ENCODE measurements at places on chromosomes 6 and 20.

GRCh38 chr6:29875257-29875656 lies 47.6 kb downstream of the HLA-G start:
- DNase-seq: no peak

- no peak for DNase-seq
These were observed 24.6 kb downstream of the RAMACL start for GRCh38 chr6:166561771-166562359.

- no peak for DNase-seq
These were observed 354.1 kb upstream of the MAP3K7 start for GRCh38 chr6:90940812-90941481.

DNA sequence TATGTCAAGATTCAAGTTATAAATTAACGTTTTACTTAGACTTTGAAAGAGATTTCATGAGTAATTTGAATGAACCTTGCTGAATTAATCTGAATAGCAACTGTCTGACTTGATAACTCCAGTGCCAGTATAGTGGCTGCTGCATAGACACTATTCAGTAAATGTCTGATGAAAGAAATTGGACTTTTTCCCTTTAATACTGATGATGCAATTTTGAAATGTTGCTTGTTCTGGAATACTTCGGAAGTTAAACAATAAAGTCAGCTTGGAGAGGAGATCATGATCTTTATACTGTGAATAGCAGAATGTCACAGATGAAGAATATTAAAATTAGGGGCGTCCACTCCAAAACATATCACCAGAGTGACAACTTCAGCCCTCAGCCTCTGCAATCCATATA lies 3.6 kb upstream of the PGBD1 start:
- DNase-seq: no peak

DNA sequence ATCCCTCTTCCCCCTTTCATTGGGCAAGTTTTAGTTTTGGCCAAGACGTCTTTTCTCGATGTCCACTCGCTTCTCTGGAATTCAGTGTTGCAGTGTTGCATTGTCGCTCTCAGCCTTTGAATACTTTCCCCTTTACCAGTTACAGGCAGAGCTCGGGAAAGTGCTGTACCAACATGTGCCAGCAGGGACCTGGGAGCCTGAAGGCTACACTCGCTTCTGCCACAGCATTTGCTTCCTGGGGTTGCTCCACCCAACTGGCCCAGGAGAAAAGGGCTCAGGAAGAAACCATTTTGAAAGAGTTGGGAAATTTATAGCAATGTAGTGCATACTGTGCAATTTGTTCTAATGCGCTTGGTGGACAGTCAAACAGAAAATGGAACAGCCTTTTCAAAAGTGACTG lies 78.6 kb downstream of the LINC00237 start:
- peak; percentile 51 for DNase-seq

GRCh38 chr6:129696843-129697242 lies 13.1 kb downstream of the ARHGAP18 start:
- DNase-seq: no peak

GRCh38 chr20:20435453-20435852 lies 67.5 kb downstream of the INSM1 start:
- no peak for DNase-seq

- no peak for DNase-seq
These were observed 62.0 kb downstream of the GPX5 start for GRCh38 chr6:28587746-28588075.
